RPMI7951 (cell line): ENCODE measurements at places on chromosomes 4 and X. TPM values are rescaled to one million over a fixed set of nuclear protein-coding genes. Genes with fewer than 3 reads are reported as not detected.

PSAPL1 gene
- total RNA-seq = under 0.01 TPM in 1 of 2 replicates, not detected in the other

HEPH gene
- 0.39 TPM in 1 of 2 replicates, not detected in the other for total RNA-seq

MAGEA10 gene
- 0.60 and 0.88 TPM in 2 replicates for total RNA-seq

GRIA3 gene
- total RNA-seq = 0.36 and 0.59 TPM in 2 replicates

ZNF732 gene
- 0.10 TPM in 1 of 2 replicates, not detected in the other for total RNA-seq

HSFX4 gene
- total RNA-seq = not detected in 2 replicates

MAGEA12 gene
- 91.4 and 93.6 TPM in 2 replicates for total RNA-seq

KLB gene
- total RNA-seq = not detected in 2 replicates

MXRA5 gene
- total RNA-seq = 10.6 and 12.7 TPM in 2 replicates

TLR6 gene
- 2.8 and 4.0 TPM in 2 replicates for total RNA-seq

MAGEA6 gene
- 85.4 and 95.8 TPM in 2 replicates for total RNA-seq

RTL9 gene
- total RNA-seq = 0.24 and 0.39 TPM in 2 replicates

EVC2 gene
- total RNA-seq = 2.6 and 3.4 TPM in 2 replicates
